ENCODE measurements at places on chromosomes 5 and 9.

DNA sequence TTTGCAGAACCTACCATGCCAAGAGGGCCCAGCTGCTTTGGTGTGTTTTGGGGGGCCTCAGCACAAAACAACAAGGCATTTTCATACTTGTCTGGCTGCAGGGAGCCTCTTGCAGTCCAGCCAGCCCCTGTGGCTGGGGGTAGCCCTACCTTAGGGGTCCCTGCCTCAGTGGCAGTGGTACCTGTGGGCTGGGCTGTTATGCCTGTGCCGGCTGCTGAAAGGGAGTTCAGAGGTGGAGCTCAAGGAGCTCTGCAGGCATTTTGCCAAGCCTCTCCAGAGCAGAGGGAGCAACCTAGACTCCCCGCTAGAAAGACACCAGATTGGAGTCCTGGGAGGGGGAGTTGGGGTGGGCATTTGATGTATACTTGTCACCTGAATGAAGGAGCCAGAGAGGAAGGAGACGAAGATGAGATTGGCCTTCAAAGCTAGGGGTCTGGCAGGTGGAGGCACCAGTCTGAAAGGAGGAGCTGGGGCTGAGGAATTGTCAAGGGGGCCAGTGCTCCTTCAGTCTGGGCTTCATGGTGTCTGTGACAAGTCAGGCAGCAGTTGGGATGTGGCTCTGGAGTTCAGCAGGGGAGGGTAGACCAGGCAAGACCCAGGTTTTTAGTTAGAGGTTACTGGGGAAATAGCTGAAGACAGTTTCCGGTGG, 1.5 kb downstream of the SHROOM1 start:
- no peak for DNase-seq

DNA sequence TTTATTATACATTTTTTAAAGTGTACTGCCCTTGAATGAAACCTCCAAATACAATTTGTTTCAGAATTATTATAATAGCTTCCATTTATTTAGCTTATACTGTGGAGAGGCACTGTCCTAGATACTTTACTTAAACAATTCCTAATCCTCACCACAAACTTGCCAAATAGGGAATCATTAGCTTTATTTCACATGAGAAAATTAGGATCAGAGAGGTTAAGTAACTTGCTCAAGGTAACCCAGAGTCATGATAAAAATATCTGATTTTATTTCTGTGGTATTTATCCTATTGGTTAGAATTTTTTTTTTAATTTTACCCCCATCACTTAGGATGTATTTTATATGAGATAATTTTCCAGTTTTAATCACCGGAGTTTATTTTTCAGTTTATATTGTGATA, 78.4 kb downstream of the ADGRV1 start:
- no peak for DNase-seq

DNA sequence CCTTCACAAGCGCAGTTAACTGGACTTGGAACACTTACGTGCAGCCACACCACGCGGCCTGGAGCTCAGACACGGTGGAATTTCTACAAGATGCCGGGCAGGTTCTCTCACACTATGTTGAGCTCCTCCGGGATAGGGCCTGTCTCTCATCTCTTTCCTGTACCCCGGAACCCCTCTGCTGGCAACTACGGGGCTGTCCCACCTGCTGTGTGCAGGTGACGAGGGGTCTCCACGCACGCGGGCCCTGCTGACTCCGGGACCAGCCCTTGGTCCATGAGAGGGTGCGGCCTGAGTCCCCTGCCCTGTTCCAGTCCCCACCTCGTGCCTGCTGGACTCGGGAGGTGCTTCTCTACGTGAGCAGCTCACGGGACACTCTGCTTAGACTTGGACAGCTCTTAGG, 40.1 kb downstream of the SLC6A3 start:
- peak; percentile 3 for DNase-seq

- DNase-seq = no peak
These were observed 32.4 kb upstream of the GAS1 start for GRCh38 chr9:86979657-86980056.

DNA sequence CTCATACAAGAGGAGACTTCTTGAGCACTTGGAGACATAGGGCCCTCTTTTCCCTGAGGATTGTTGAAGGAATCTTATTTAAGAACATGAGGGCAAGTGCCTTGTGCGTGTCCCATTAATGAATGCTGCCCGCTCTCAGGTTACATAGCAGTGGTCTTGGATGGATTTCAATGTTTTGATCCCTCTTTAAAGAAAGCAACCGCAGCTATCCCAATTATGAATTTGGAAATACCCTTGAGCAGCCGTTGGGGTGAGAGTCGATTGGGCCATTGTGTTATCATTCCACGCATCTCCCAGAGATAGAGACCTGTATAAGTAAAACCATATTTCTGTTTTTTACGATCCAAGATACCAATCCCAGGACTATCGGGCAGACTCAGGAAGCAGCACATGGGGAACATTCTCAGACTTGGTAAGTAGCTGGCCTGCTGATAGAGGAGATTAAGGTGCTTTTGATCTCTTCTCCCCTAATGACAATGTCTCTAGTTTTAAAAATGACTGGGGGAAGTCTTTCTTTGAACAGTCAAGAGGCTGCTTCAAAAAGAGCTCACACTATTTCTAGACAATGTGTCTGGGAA, 145.3 kb downstream of the MACROH2A1 start:
- no peak for DNase-seq

DNA sequence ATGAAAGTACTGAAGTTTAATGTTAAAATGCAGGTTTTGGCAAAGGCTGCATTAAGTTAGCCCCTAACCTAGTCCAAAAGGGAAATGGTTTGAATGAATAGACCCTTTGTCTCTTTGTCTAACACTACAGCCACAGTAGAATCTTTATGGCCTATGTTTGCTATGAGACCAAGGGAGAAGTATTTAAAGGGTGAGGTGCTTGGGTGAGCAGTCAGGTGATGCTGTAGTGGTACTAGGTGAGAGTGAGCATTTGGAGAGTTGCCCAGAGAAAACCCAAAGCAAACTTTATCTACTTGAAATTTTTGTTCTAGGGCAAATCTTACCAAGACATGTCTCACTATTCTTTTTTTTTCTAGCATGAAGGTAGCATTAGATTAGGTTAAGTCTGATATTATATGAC, 1961.4 kb upstream of the WWC1 start:
- no peak for DNase-seq

DNA sequence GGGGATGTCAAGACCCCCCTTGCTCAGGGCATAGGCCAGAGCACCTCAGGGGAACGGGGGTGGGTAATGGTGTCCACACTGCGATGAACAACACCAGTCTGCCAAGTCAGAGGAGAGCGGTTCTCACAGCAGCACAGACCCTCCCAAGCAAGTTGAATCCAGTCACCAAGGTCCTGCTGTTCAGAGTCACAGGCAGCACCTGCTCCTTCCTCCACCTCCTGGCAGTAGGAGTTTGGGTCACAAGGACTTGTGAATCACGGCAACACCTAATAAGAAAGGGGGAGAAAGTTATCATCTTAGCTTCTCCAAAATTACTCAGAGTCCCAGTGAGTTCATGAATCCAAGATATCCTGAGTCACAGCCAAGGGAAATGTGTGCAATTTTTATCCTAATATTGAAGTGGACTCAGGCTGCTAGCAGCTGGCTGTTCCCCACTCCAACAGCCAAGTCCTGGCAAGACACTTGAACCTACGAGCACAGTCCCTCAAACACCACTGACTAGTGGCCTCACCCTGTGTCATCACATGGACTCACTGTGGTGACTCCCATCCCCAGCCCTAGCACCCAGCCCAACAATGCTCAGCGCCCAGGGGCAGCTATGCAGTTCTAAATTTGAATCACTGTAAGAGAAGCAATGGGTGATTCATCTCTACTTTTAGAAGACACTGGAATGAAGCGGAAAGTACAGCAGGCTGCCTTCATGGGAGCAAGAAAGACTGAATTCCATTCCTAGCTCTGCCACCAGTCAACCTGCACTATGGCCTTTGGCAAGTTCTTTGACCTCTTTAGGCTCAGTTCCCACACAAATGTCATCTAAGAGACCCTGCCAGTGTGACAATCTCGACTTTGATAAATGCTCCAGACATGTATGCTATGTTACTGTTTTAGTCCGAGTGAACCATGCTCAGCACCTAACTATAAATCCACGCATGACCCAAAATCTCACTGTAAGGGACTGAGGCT, 113.7 kb downstream of the KLHL3 start:
- no peak for DNase-seq

DNA sequence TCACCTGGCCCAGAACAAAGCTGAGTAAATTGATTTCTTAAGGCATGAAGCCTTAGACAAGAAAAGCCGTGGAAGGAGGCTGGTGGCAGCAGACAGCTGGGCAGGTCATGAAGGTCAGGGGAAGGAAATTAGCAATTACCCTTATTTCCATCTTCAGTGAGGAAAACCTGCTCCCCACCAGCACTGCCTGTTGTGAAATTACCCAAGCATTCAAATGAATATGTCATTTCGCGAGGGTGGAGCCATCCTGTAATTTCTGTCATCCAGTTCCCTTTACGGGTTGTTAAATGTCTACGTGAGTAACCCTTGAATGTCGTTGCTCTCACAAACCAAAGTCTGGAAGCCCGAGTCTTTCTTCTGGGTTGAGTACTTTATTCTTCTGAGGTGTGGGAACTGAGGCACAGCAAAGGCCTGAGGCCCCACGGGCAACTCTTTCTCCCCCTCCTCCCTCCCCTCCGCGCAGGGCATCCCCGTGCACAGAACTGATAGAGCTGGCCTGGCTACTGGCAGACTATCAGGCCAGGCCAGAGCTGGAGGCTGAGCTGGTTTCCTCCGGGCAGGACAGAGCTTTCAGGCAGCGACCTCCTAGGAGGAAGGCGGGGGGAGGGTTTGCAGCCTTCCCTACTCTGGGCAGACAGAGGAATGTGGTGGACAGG, 22.0 kb upstream of the AK3 start:
- DNase-seq = no peak

DNA sequence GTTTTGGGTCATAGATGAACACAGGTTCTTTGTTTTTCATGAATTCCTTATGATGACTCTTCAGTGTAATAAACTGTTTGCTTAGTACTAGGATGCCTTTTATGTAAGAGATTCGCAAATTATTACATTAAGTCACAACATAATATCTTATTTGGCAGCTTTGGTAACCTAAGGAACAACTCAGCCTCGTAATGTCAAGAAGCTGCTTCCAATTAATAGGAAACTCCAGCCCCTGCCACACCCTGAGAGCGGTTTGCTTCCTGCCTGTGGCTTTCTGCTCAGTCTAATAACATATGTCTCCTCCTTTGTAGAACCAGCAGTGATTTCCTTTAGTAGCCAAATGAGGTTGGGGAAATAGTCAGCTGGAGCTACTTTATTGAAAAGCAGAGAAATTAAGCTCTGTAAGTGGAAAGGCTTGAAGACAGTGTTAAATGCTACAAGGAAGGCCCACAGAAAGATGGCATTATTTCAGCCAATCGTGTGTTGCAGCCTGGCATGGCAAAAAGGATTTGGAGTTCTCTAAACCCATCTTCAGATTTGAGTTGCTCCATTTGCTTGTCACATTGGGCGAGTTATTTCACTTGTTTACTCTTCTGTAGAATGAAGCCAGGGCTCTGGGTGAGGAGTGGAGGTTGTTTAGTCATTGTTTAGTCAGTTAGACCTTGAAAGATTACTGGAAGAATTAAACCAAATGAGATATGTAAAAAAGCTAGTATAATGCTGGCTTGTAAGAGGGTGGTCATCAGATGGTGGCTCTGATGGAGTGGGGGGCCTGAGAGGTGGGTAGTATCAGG, 54.1 kb downstream of the MTAP start:
- no peak for DNase-seq

- DNase-seq = no peak
These were observed 130.4 kb upstream of the POC5 start for GRCh38 chr5:75847561-75848021.

Data from activated naive CD4-positive, alpha-beta T cell treated with anti-CD3 and anti-CD28 coated beads, Interleukin-2, amount 50 U/mL, for 16 hours (primary cell).